Renal cortex interstitium (tissue), 15 donors: ENCODE measurements at places on chromosomes 4 and X. TPM values are rescaled to one million over a fixed set of nuclear protein-coding genes. Genes with fewer than 3 reads are reported as not detected.

GRCh38 chr4:99950913-99951254 lies 809 bp upstream of the H2AZ1 start:
- DNase-seq, result peak; percentile 1

- DNase-seq, result no peak
Observed at GRCh38 chr4:142402156-142402555, 443.9 kb downstream of the INPP4B start.

GRCh38 chr4:35147761-35148160 lies 1096.6 kb downstream of the ARAP2 start:
- no peak for DNase-seq

DNA sequence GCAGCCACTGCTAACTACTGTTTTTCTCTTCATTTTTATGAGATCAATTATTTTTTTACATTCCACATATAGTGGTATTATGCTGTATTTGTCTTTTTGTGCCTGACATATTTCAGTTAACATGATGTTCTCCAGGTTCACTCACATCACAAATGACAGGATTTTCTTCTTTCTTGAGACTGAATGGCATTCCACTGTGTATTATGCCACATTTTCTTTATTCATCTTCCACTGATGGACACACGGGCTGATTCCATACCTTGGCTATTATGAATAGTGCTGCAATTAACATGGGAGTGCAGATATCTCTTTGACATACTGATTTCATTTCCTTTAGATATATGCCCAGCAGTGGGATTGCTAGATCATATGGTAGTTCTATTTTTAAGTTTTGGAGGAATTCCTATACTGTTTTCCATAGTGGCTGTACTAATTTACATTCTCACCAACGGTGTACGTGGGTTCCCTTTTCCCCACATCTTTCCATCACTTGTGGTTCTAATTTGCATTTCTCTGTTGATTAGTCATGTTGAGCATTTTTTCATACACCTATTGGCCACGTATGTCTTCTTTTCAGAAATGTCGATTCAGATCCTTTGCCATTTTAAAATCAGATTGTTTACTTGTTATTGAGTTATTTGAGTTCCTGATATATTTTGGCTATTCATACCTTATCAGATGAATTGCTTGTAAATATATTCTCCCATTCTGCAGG lies 14.9 kb upstream of the ZCCHC4 start:
- no peak for DNase-seq

DNA sequence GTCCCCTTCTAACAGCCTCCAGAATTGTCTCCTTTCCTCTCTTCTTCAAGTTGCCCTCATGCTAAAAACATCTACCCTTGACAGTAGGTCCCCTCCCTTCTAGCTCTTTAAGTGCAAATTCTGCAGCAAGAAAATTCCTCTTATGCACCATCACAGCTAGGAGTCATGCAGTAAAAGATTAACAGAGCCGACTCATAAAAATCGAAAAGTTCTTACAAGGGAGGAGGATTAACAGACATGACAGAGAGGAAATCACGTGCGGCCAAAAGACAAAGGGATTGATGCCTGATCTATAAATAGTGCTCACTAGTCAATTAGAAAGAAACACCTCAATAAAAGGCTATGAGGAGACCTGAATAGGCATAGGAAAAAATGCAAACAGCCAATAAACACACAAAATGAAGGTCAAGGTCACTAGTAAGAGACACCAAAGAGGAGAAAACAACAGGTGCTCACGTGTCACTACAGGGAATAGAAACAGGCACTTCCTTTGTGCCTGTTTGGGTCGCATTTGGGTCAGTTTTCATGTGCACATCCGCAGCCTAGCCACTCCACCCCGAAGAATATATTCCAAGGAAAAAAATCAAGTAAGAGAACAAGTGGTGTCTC lies 3.4 kb downstream of the RNF212 start:
- DNase-seq, result no peak

- DNase-seq, result no peak
Observed at GRCh38 chrX:107360788-107361360, 88.6 kb upstream of the FRMPD3 start.

GRCh38 chr4:114257501-114257900 lies 278.1 kb upstream of the ARSJ start:
- no peak for DNase-seq

DNA sequence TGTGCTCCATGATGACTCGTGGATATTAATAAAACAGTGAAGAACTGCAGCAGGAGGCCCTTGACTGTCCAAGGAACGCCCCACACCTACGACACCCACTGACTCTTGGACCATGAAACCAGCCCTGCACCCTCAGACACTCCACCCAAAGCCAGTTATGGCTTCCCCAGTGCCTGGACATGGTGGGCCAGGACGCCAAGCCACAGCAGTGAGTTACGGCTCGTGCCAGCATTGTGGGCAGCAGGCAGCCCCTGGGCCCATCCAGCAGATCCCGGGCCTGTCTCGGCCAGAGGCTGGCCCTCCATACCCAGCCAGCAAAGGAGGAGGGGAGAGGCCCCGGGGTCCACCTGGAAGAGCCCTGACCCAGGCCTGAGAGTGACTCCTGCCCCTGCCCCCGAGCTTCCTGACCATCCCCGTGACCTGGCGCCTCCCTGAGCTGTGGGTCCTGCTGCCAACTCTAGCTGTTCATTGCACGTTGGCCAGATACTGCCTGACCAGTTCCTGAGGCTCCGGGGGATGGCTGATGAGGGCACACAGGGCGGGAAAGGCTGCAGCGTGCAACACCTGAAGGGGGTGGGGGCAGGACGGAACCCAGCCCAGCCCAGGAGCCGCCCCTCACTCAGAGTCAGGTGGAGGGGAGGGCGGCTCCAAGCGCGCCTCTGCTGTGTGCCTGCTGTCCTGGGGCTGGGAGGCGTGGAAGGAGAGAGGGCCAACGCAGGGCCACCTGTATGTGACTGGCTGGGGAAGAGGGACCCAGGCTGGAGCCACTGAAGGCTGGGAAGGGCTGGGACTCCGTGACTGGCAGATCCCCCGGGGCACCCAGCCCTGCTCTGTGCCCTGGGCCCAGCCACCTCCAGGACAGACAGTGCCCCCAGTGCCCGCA lies 739 bp downstream of the SLC49A3 start:
- no peak for DNase-seq

DNA sequence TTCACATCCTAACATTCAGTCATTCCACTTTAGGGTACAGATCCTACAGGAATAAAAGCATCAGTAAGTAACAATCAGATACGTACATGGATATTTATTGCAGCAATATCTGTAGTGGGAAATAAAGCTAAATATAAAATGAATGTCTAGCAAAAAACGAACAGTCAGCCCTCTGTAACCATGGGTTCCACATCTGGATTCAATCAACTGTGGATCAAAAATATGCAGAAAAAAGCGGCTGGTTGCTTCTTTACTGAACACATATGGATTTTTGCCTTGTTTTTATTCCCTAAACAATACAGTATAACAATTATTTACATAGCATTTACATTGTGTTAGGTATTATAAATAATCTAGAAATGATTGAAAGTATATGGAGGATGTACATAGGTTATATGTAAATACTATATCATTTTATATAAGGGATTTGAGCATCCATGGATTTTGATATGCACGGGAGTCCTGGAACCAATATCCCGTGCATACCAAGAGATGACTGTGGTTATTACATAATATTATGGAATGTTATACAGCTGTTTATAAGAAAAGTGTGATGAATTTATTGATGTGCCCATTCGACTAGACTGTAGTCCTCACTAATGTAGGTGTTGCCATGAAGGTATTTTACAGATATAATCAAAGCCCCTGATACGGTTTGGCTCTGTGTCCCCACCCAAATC lies 132.8 kb downstream of the ARHGEF9 start:
- DNase-seq, result no peak

GRCh38 chr4:81606801-81607501 lies 135.2 kb upstream of the RASGEF1B start:
- DNase-seq, result peak; percentile 74

GRCh38 chr4:71614621-71615020 lies 169.3 kb downstream of the GC start:
- no peak for DNase-seq

DNA sequence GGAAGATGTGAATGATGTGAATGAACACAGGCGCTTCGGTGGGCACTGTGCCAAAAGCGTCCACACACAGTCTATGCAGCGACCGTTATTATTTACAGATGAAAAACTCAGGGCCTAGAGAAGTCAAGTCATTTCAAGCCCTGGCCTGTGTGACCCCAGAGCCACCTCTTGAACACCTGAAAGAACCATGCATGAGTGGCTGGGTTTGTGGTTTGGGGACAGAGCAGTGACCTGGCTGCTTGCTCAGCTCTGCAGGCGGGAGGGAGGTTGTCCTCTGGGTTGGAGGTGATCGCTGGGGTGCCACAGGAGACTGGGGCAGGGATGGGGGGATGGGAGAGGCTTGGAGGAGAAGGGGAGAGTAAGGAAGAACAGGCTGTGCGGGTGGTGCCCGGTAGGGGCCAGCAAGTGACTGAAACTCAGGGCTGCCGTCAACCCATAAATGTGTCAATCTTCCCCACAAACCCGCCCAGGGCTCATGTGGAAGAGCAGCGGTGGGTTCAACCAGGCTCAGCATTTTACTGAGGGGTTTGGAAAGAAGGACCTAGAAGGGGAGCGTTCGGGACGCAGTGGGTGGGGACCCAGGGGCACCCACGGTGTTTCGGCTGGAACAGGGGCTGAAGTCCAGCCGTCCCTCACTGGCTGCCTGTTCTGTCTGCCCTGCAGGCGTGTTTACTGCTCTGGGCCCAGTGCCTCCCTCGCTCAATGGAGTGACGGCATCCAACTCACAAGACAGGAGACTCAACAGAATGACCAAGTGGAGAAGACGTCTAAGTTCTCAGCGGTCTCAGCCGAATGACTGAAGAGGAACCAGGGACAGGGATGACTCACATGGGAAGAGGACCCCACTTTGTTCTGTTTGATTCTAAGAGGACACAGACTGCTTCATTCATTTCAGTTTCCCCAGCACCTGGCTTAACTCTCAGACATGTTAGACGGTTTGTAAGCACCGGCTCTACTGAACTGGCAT lies 167.8 kb downstream of the AFAP1 start:
- no peak for DNase-seq

DNA sequence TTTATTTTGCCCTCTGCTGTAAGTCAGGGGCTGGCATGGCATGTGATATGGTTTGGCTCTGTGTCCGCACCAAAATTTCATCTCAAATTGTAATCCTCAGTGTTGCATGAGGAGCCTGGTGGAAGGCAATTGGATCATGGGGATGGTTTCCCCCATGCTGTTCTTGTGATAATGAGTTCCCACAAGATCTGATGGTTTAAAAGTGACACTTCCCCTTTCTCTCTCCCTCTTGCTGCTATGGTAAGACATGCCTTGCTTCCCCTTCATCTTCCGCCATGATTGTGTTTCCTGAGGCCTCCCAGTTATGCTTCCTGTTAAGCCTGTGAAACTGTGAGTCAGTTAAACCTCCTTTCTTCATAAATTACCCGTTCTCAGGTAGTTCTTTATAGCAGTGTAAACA lies 72.0 kb upstream of the MSX1 start:
- DNase-seq, result no peak

DNA sequence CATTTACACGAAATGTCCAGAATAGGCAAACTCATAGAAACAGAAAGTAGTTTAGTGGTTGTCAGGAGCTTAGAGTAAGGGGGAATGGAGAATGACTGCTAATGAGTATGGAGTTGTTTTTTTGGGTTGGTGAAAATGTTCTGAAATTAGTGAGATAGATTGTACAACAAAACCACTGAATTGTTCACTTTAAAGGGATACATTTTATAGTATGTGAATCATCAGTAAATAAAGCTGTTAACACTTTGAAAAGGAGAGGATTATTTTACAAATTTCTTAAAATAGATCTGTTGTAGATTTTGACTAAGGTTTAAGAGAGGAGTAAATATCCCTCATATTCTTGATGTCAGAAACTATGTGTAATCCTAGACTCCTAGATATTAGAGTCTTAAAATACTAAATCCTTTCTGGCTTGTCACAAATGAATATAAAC lies 82.7 kb downstream of the RAPGEF2 start:
- DNase-seq, result no peak

- DNase-seq, result no peak
Observed at GRCh38 chr4:82104578-82104977, 269.2 kb downstream of the HNRNPD start.

GRCh38 chr4:36029951-36030350 lies 214.4 kb downstream of the ARAP2 start:
- no peak for DNase-seq

GRCh38 chr4:25330335-25330734 lies 17.8 kb downstream of the ZCCHC4 start:
- no peak for DNase-seq

DNA sequence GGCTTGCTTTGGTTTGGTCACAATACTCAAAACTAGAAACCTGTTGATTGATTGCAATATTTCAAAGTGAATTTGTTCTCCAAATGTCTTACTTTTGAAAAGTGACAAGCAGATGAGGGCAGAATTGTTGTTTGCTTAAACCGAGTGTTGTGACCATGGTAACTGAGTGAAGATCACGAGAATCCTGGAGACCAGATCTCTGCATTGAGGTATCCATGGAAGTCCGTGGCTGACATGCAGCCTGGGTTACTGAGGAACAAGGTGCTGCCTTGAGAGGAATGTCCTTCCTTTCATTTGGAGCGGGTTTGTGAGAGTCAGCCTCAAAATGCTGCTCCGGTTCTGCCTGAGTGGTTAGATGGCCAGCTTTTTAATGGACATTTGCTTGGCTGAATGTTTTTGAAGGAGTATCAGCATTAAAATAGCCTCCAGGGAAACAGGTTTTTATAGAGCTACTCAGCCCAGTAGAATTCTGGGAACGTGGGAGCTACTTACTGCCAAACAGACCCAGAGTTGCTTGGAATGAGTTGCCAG lies 31.3 kb downstream of the NYX start:
- DNase-seq, result no peak

DNA sequence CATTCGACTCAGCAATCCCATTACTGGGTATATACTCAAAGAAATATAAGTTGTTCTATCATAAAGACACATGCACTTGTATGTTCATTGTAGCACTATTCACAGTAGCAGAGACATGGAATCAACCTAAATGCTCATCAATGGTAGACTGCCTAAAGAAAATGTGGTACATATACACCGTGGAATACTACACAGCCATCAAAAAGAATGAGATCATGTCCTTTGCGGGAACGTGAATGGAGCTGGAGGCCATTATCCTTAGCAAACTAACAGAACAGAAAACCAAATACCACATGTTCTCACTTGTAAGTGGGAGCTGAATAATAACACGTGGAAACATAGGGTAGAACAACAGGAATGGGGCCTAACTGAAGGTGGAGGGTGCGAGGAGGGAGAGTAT lies 44.9 kb downstream of the TMEM131L start:
- DNase-seq, result no peak

DNA sequence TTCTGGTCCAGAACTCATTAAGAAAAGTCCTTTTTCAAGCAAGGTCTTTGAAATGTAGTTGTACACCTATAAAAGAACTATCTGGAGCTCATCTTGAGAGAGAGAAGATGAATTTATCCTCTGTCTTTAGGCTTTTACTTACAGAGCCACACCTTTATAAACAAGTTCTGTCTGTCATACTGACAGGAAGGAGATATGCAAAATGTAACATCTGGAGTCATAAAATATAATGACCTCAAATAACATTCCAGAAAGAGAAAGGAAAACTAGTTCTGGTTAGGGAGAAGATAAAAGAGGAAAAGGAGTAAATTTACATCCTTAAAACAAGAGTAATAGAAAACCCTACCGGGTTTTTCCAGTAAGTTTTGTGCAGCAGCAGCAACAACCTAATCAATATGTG lies 1.3 kb downstream of the INPP4B start:
- no peak for DNase-seq

GRCh38 chrX:153725039-153725831 lies 579 bp downstream of the ABCD1 start:
- no peak for DNase-seq

The SERTM2 gene
- not detected for polyA plus RNA-seq

The HTT-AS gene
- not detected for polyA plus RNA-seq

The EDNRA gene
- 88.1 TPM for polyA plus RNA-seq

The COL4A5 gene
- polyA plus RNA-seq, result 134 TPM

The EPGN gene
- polyA plus RNA-seq, result 1.5 TPM

The NUP62CL gene
- 10.8 TPM for polyA plus RNA-seq

The AFP gene
- polyA plus RNA-seq, result 1,323 TPM
